Fibroblast of skin of scalp (primary cell): ENCODE measurements at places on chromosomes 11 and 22.

GRCh38 chr22:50400406-50400805, 57.3 kb downstream of the PPP6R2 start:
- DNase-seq = no peak

DNA sequence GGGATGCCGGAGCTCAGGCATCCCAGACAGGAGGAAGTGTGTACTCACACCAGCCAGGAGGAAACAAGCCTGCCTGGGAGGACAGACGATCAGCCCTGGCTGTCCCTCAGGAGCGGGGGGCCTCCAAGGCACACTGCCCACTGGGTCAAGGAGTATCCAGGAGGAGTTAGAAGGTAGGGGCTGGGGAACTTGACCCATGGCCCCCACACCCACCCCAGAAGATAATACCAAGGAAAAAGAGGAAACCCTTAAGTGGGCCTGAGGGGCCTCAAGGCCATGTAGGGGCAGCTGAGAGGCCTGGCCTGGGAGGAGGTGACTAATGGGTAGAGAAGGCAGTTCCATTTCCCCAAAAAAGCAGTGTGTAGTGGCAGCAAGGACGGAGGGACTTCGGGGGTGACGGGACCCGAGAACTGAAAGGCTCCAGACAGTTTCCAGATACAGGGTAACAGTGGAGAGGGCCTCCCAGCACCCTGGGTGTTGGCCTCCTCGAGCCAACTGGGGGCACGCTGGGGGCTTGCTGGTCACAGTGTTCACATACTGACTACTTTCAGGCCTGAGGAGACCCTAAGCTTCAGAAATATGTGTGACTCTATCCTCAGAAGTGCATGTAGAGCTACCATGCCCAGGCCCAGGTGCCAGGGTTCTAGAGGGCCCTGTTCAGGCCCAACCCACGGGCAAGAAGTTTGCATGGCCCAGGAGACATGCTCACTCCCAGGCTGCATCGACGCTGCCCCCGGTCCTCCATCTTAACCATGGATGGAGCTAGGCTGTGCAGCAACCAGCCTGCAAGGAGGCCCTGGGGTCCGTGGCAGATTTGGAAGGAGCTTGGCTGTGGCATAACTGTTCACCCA, 75.7 kb upstream of the PITPNB start:
- DNase-seq = no peak

- DNase-seq = no peak
These were observed 9.8 kb downstream of the APOL5 start for GRCh38 chr22:35727436-35727835.

DNA sequence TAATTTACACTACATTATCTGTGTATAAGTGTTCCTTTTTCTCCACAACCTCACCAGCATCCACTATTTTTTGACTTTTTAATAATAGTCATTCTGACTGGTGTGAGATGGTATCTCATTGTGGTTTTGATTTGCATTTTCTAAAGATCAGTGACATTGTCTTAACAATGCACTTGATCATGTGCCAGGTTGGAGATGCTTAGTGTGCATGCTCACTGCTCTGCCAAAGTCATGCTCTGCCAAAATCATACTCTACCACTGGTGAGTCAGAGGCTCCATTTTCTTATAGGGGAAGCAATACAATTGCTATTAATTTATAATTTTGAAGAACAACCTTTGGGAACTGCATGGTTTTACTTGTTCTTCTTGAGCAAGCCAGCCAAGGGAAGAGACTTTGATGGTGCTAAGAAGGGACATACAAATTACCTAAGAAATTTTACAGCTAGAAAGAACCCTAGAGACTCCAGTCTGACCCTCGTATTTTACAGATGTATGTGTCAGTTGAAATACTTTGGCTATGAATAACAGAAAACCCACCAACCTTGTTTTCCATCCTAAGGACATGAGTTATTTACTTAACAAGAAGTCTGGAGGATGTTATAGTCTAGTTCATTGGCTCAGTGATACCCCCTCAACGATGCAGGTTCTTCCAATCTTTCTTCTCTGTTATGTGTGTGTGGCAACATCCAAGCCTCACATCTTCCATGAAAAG, 368.9 kb downstream of the DDX10 start:
- DNase-seq = peak; percentile 96

DNA sequence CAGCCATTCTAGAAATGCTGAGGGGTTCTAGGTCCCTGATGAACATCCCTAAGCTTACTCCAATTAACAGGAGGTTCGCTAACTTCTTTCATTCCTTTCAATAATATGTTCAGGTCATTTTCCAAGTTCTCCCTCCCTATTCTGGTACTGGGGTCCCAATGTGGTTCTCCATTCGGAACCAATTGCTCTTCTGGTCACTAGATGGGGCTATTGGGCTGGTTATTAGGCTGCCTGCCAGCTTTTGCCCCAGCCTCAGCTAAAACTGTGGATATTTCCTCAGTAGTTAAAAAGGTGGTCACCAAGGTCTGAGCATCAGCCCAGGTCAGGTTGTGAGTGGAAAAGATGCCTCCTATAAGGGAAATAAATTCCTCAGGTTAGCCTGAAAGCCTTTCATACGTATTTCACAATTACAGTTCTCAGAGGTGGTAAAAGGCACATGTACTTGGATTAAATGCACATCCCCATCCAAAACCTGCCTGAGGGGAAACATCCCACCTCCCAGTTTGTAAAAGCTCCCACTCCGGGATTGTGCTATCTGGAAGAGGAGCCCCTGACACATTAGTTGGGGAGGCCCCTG, 161.1 kb upstream of the CCDC179 start:
- peak; percentile 55 for DNase-seq

- peak; percentile 46 for DNase-seq
These were observed 87.6 kb upstream of the FSHB start for GRCh38 chr11:30143098-30143705.

- no peak for DNase-seq
These were observed 4.8 kb upstream of the TRIM6 start for GRCh38 chr11:5591613-5592012.

DNA sequence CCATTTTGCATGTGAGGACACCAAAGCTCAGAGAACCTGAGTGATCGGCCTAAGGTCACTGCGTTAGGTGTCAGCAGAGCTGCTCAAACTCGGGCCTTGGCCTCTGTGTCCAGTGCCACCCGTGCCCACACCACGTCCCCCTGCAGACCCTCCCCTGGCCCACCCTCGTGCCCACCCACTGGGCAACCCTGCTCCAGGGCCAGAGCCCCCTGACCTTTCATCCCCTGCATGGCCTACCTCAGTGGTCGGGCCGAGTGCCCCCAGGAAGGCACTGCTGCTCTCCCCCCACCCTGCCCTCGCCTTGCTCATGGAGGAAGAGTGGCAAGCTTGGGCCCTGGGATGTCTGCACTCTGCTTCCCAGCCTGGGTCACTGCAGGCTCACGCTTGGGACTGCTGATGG, 17.7 kb downstream of the B3GAT1 start:
- DNase-seq = no peak

DNA sequence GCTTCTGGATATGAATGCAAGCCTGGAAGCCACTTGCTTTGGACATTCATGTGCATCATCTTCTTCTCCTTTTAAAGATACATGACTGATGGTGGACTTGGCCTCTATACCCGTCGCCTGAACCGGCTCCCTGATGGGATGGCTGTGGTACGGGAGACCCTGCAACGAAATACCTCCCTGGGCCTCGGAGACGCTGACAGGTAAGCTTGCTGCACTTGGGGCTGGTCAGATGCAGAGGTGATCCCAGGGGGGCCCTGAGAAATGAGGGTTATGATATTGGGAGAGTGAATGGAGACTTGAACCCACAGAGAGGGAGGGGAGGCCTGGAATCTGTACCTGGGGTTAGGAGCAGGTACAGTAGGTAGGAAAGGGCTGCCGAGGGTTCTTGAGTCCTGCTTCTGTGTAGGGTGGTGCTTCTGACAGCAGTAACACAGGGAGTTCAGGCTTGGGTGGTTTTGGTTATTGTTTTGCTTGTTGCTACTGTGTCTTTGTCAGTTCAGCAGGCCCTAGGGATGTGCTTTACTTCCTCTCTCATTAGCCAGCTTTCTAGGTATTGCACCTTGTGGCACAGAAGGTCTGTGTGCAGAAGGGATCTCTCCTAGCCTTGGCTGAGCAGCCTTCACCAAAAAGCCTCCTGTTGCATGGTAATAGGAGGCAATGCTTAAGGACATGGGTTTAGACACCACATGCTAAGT, 176.1 kb downstream of the DBX1 start:
- DNase-seq = no peak

DNA sequence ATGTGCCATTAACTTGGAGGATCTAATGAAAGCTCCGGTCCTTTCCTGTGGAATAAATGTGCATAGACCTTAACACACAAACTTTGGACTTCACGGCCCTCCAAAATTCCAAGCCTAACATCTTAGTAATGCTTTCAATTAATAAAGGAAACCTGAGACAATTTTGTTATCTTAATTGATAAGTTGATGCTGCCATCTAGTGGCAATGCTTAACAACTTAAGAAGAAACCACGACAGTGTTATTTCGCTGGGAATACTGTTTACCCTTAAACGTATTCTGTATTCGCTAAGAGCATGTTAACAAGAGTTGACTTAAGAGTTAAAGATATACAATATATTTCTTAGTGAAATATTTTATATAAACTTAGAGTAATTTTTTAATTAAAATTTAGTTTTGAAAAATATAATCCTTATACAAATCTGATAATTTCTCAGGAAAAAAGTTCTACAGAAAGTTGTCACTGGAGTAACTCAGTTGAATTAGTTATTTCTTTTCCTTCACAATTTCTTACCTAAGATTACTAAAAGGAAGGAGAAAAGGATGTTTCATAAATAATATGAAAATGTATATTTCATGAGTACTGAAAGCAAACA, 35.0 kb upstream of the OR9G4 start:
- DNase-seq = peak; percentile 47

DNA sequence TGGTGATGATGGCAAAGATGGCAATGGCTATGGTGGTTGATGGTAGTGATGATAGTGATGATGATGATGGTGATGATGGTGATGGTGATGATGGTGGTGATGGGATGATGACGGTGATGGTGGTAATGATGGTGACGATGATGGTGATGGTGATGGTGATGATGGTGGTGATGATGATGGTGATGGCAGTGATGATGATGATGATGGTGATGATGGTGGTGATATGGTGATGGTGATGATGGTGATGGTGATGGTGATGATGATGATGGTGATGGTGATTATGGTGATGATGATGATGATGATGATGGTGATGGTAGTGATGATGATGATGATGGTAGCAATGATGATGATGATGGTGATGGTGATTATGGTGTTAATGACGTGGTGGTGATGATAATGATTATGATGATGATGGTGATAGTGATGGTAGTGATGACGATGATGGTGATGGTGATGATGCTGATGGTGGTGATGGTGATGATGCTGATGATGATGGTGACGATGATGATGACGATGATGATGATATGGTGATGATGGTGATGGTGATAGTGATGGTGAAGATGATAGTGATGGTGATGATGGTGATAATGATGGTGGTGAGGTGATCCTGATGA, 232.1 kb downstream of the BRD1 start:
- no peak for DNase-seq

- DNase-seq = no peak
These were observed 438.4 kb upstream of the CHORDC1 start for GRCh38 chr11:90661233-90661632.

GRCh38 chr11:101401245-101401644, 182.6 kb downstream of the TRPC6 start:
- DNase-seq = peak; percentile 46

GRCh38 chr11:60634126-60634525, 65.3 kb upstream of the MS4A8 start:
- DNase-seq = no peak

GRCh38 chr22:17694752-17695151, 56.2 kb downstream of the BCL2L13 start:
- DNase-seq = no peak

- DNase-seq = no peak
These were observed 82.7 kb upstream of the EED start for GRCh38 chr11:86161837-86162236.

DNA sequence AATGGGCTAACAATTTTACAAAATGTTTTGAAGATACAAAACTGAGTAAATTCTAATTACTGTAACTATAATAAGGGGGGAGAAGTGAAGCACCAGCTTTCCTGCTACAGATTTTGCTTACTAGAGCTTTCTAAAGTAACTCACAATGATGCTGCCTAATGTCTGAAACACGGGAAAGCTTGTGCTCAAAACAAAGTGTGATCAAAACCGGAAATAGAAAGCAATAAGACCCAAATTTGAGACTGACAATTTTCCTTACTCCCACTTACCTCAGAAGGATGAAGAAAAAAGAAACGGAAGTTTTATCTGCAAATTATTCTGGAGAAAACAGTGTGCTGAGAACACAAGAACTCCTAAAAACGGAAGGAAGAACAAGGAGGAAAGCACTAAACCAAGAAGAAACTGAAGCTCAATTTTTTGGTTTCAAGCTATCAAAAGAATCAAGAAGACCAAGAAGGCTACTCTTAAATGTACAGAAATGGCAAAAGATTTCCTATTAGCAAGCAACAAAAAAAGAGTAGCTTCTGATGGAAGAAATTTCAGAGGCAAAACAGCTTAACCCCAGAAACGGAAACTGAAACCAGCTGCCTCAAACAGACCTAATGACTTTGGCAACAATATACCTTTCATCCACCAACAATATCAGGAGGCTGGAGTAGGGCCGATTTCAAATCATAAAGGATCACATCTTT, 33.4 kb downstream of the AMBRA1 start:
- no peak for DNase-seq

- DNase-seq = no peak
These were observed 114.1 kb downstream of the LARGE1 start for GRCh38 chr22:33806191-33806590.

DNA sequence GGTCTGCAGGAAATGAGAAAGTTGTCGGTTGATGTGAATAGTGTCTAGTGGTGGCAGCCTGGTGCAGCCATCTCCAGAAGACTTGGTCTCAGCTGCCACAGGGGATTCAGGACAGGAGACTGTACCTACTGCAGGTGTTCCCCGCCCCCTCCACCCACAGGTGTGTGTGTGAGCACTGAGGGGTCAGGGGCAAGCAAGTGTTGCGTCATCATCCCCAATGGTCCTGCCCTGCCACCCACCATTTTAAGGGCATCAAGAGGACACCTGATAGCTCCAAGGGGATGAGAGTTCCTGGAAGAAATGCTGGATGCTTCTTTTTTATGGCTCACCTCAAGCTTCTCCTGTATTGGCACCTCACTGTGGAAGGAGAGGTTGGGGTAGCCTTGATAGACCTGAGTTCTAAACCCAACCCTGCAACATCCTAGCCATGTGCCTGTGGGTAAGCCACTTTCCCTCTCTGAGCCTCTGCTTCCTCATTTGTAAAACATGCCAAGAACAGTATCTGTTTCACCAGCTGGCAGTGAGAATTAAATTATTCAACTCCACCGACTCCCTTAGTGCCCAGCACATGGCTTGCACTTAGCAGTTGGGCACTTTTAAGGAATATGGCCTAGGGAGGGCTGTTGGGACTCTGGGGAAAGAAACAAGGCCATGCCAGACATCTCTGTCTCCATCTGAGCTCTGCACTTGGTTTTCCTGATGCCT, 6.1 kb downstream of the C11orf91 start:
- DNase-seq = no peak

GRCh38 chr11:84581083-84581482, 1046.1 kb downstream of the DLG2 start:
- no peak for DNase-seq

GRCh38 chr11:20399498-20399897, 12.0 kb downstream of the PRMT3 start:
- DNase-seq = no peak
